ENCODE measurements at places on chromosomes 6 and 20. TPM values are rescaled to one million over a fixed set of nuclear protein-coding genes. Genes with fewer than 3 reads are reported as not detected.

Gene BCAS4
- total RNA-seq = 26.7 TPM

Gene TFAP2D
- not detected for total RNA-seq

Gene POU5F1
- 0.09 TPM for total RNA-seq

Gene SLC32A1
- total RNA-seq = 0.12 TPM

Gene PKIB
- 2.0 TPM for total RNA-seq

Gene NDUFAF5
- 32.9 TPM for total RNA-seq

Gene BLTP3A
- total RNA-seq = 22.1 TPM

Gene UBE3D
- 6.6 TPM for total RNA-seq

Gene COL11A2
- total RNA-seq = 3.2 TPM
